ENCODE measurements at places on chromosomes 3 and 15. TPM values are rescaled to one million over a fixed set of nuclear protein-coding genes. Genes with fewer than 3 reads are reported as not detected.

- DNase-seq = no peak
- H3K36me3 ChIP-seq = no peaks in the 10 kb centered on the region
- no peaks in the 10 kb centered on the region for H3K27me3 ChIP-seq
- no peak overlapping the region for H3K4me3 ChIP-seq
- no peak overlapping the region for H3K27ac ChIP-seq
These were observed 191.3 kb downstream of the FOXP1 start for GRCh38 chr3:71392251-71392650.

DNA sequence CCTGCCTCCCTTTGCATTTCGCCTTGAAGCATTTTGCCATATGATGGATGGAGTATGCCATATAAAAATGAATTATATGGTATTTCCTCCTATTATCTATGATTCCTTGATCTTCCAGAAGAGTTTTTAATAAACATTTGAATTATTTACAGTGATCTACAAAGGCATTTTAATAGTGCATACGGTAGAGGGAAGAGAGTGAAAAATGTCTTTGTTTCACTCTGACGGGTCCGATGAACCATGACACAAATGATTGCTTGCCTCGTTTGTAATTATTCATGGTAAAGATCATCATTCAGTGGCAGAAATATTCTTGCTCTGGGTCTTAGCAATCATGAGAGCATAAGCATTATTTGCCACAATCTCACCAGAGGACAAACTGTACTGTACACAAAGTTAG is 1010.9 kb downstream of the NTRK3 start:
- DNase-seq = no peak
- no peaks in the 10 kb centered on the region for H3K4me1 ChIP-seq
- no peaks in the 10 kb centered on the region for H3K27me3 ChIP-seq
- no peak overlapping the region for H3K27ac ChIP-seq

GRCh38 chr15:93920204-93920603 is 311.2 kb upstream of the MCTP2 start:
- no peak for DNase-seq
- H3K4me1 ChIP-seq = peaks cover 20% of the 10 kb centered on the region
- H3K27ac ChIP-seq = no peak overlapping the region
- no peaks in the 10 kb centered on the region for H3K27me3 ChIP-seq
- H3K4me3 ChIP-seq = no peak overlapping the region

The SOX2 gene
- total RNA-seq = 110 TPM

DNA sequence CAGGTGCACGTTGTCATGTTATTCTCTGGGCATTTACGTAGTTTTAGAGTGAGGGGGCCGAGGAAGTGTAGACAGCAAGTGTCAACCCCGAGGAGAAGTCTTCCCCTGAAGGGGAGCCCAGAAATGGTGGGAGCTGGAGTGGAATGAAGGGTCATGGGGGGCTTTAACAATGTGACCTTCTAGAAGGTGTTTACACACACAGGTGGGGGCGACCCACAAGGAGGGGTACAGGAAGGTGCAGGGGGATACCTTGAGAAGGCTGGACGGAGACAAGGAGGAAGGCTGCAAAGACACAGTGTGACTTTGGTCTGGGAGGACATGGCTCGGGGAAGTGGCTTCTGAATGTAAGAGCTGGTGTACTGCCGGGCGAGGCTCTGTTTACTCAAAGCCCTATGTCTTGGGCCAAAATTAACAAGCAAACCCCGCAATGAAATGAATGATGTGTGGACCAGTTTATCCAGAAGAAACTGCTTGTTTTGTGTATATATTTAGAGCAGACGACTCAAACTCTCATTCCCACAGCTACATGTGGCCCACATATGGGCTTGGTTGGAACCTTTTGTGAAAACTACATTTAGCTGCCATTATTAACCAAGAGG is 18.7 kb downstream of the TRPM1 start:
- no peak for DNase-seq
- H3K27me3 ChIP-seq = peaks cover 10% of the 10 kb centered on the region
- peaks cover 2% of the 10 kb centered on the region for H3K36me3 ChIP-seq
- H3K27ac ChIP-seq = no peak overlapping the region

The FILIP1L gene
- total RNA-seq = 9.8 TPM

Data from neural crest cell (in vitro differentiated cells).